Muscle of leg (tissue), 16 donors: ENCODE measurements at places on chromosomes 5 and 9.
A peak's percentile ranks its signal among the peaks of the same experiment; 100 is the strongest.

- no peak for DNase-seq
- H3K27me3 ChIP-seq = no peaks in the 10 kb centered on the region
- H3K4me1 ChIP-seq = no peaks in the 10 kb centered on the region
- no peaks in the 10 kb centered on the region for H3K36me3 ChIP-seq
These were observed 21.5 kb downstream of the TMC1 start for GRCh38 chr9:72542917-72543316.

- no peak overlapping the region for H3K27ac ChIP-seq
- no peaks in the 10 kb centered on the region for H3K36me3 ChIP-seq
- no peaks in the 10 kb centered on the region for H3K27me3 ChIP-seq
- peaks cover 4% of the 10 kb centered on the region for H3K4me1 ChIP-seq
- DNase-seq = no peak
- H3K4me3 ChIP-seq = no peak overlapping the region
These were observed 22.5 kb downstream of the PRUNE2 start for GRCh38 chr9:76883341-76883855.

GRCh38 chr5:39779831-39780230 lies 355.1 kb upstream of the DAB2 start:
- no peak overlapping the region for H3K27ac ChIP-seq
- no peaks in the 10 kb centered on the region for H3K36me3 ChIP-seq
- no peak overlapping the region for H3K4me3 ChIP-seq
- no peaks in the 10 kb centered on the region for H3K4me1 ChIP-seq
- no peak for DNase-seq
- H3K27me3 ChIP-seq = no peaks in the 10 kb centered on the region

- H3K4me3 ChIP-seq = no peak overlapping the region
- no peak overlapping the region for H3K27ac ChIP-seq
- no peaks in the 10 kb centered on the region for H3K4me1 ChIP-seq
- no peak for DNase-seq
- peaks cover 3% of the 10 kb centered on the region for H3K27me3 ChIP-seq
These were observed 4.5 kb downstream of the ANKRD55 start for GRCh38 chr5:56228631-56229030.

DNA sequence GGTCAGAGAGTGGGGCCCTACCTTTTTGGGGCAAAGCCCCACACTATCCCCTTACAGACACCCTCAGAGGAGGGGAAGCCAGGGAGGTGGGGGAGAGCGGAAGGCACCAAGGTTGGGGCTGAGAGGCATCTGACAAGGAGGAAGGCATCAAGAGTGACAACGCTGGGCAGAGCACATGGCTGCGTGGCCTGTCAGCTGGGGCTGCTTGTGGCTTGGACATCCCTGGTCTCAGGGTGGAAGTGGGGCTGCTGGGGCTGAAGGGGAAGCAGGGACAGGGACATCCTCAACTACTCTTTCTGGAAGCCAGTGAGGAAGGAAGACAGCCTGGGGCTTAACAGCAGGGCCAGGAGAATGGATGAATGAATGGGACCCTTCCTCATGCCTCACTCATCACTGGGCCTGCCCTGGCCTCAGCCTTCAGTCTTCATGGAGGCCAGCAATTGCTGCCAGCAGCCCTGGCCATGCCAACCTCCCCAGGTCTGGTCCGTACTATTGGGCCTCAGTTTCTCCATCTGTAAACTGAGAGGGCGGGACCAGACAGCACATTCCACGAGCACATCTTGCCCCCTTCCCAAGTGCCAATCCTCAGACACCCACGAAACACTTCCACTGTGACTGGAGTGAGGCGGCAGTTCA lies 993 bp upstream of the RALGDS start:
- peaks cover 70% of the 10 kb centered on the region for H3K4me1 ChIP-seq
- H3K4me3 ChIP-seq = no peak overlapping the region
- peaks cover 2% of the 10 kb centered on the region for H3K27me3 ChIP-seq
- no peak for DNase-seq
- peaks cover 2% of the 10 kb centered on the region for H3K36me3 ChIP-seq

- H3K36me3 ChIP-seq = peaks cover 2% of the 10 kb centered on the region
- H3K4me1 ChIP-seq = no peaks in the 10 kb centered on the region
- no peak for DNase-seq
- H3K4me3 ChIP-seq = no peak overlapping the region
- no peak overlapping the region for H3K27ac ChIP-seq
These were observed 43.8 kb downstream of the GCNT1 start for GRCh38 chr9:76502746-76503145.

DNA sequence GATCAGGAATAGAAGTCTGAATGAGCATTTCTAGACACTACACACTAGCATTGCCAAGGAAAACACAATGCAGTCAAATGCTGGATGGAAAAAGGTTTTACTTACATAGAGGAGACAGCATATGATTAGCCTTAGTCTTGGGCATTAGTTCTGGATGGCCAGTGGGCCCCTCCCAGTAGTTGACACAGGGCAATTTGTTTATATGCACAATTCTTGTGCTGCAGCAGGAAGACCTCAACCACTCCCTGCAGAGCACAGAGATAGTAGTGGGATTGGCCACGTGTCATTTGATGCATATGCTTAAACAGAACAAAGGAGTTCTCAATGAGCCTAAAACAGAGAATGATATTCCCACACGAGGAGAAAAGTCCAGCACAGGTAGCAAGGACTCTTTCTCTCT lies 1496.2 kb upstream of the CDH6 start:
- no peak for DNase-seq
- no peak overlapping the region for H3K4me3 ChIP-seq
- no peak overlapping the region for H3K27ac ChIP-seq
- no peaks in the 10 kb centered on the region for H3K4me1 ChIP-seq
- H3K36me3 ChIP-seq = no peaks in the 10 kb centered on the region

- H3K36me3 ChIP-seq = peaks cover 4% of the 10 kb centered on the region
- DNase-seq = no peak
- H3K27ac ChIP-seq = no peak overlapping the region
- no peaks in the 10 kb centered on the region for H3K27me3 ChIP-seq
- no peaks in the 10 kb centered on the region for H3K4me1 ChIP-seq
These were observed 101.8 kb downstream of the ZDHHC21 start for GRCh38 chr9:14591411-14591810.

DNA sequence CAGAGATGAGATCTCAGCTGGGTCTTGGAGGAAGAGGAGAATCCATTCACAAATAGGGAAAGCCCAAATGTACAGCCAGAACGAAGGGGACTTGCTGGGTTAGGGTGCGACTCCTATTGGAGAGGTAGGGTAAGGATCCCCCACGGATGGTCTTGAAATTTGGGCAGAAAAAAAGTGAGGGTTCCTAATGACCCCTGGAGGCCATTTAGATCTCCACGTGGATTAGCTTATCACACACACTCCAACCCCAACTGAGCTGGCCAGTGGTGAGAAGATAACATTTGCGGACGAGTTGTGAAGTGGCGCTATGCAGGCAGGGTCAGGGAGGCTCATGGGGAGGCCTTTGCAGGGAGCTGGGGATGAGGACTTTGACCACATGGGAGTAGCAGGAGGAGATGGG lies 86.0 kb downstream of the FSTL4 start:
- H3K36me3 ChIP-seq = no peaks in the 10 kb centered on the region
- no peak overlapping the region for H3K27ac ChIP-seq
- H3K4me3 ChIP-seq = no peak overlapping the region

- H3K27ac ChIP-seq = no peak overlapping the region
- no peaks in the 10 kb centered on the region for H3K4me1 ChIP-seq
- H3K27me3 ChIP-seq = no peaks in the 10 kb centered on the region
- peaks cover 3% of the 10 kb centered on the region for H3K36me3 ChIP-seq
These were observed 127.4 kb downstream of the AOPEP start for GRCh38 chr9:94853887-94854286.

- H3K27me3 ChIP-seq = peaks cover 42% of the 10 kb centered on the region
- H3K4me1 ChIP-seq = peaks cover 31% of the 10 kb centered on the region
- no peak overlapping the region for H3K27ac ChIP-seq
- H3K36me3 ChIP-seq = no peaks in the 10 kb centered on the region
These were observed 8.8 kb upstream of the BARX1 start for GRCh38 chr9:93963969-93964368.

DNA sequence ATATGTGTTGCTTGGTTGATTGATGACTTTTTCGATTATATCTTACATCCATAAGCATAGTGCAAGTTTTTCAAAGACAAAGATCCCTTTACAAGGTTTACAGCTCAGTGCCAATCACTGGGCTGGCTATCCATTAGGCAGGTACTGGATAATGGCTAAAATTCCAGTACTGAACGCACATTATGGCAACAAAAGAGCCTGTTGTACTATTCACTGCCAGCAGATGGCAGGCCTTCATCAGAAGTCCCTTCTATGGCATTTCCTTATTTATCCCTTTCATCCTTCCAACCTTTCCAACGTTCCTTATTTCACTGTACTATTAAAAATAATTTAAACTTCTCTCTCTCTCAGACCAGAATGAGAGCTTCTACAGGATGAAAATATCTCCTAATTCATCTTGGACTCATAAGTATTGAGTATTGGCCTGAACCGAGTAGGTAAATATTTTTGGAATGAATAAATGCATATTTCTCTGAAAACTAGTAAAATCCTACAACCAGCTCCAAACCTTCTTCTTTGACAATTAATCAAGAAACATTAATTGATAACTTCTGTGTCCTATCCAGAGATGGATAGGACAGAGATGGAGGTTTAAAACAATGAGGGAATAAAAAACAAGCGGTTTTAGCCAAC lies 6.7 kb upstream of the WNT8A start:
- H3K4me1 ChIP-seq = peaks cover 11% of the 10 kb centered on the region
- H3K27ac ChIP-seq = no peak overlapping the region
- no peak overlapping the region for H3K4me3 ChIP-seq
- no peaks in the 10 kb centered on the region for H3K27me3 ChIP-seq
- DNase-seq = peak; percentile 79

DNA sequence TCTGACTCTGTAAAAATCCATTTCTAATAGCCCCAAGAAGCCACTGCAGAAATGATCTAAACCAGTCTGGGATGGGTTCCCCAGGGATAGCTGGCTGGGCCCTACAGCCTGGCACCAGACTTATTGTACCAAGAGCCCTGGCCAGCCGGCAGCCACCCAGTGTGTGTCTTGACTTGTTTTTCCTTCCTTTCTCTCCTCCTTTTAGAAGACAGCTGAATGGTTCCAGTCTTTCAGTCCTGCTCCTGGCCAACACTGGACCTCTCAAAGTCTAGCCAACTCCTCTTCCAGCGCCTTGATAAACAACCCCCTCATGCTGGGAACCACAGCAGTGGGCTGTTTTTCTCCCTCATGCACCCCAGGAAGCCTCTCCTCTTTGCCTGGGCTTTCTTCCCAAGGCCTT lies 34.1 kb downstream of the ATOX1 start:
- no peak for DNase-seq
- H3K4me3 ChIP-seq = no peak overlapping the region
- H3K36me3 ChIP-seq = no peaks in the 10 kb centered on the region
- no peak overlapping the region for H3K27ac ChIP-seq
- H3K4me1 ChIP-seq = peaks cover 10% of the 10 kb centered on the region
- H3K27me3 ChIP-seq = no peaks in the 10 kb centered on the region

- H3K36me3 ChIP-seq = peaks cover 49% of the 10 kb centered on the region
- no peak overlapping the region for H3K4me3 ChIP-seq
- H3K4me1 ChIP-seq = no peaks in the 10 kb centered on the region
- DNase-seq = no peak
These were observed 38.1 kb downstream of the CNOT6 start for GRCh38 chr5:180532268-180532667.

DNA sequence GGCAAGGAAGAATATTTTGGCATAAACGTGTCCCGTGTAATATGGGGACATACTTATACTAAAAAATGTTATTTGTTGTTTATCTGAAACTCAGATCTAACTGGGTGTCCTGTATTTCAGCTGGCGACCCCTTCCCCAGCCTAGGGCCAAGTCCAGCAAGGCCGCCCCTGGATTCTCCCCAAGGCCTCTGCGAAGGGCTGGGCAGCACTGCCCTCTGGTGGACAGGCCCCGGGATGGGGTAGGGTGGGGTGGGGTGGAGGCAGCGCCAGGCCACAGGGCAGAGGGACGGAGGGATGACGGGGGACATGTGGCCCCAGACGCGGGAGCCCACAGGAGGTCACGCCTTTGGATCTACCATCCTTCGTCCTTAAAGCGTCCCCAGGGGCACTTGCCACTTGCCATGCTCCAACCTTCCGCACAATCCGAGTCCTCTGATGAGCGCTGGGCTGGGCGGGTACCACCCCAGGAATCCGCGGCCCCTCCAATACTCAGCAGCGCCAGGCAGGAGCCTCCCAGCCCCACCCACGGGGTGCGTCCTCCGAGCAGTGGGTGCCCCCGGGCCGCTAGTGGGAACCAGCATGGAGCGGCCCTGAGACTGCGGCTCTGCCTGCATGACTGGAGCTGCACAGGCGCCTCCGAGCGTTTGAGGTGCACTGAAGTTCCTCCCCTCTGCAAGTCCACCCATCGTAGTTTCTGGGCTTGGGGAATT lies 7.1 kb upstream of the AGPAT2 start:
- no peaks in the 10 kb centered on the region for H3K36me3 ChIP-seq
- H3K27me3 ChIP-seq = peaks cover 6% of the 10 kb centered on the region
- no peak overlapping the region for H3K4me3 ChIP-seq
- DNase-seq = no peak
- no peak overlapping the region for H3K27ac ChIP-seq

DNA sequence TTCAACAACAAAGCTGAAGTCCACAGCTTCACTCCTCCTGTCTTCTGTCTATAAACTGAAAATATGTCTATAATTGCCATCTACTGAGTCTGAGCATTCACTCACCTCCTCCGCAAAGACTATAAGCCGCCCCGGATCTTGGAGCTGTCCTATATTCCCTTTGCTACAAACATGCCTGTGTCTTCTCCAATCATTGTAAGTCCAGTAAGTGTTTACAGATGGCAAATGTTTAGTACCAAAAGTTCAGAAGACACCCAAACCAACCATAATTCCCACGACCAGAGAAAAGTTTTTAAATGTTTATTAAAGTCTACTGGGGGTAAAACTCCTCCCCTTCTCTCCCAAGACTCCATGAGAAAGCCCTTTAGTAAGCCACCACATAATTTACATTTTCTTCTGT lies 80.9 kb downstream of the EBF1 start:
- H3K4me1 ChIP-seq = peaks cover 16% of the 10 kb centered on the region
- peak overlapping the region; percentile 33 for H3K27ac ChIP-seq
- no peak overlapping the region for H3K4me3 ChIP-seq
- H3K36me3 ChIP-seq = no peaks in the 10 kb centered on the region

- H3K36me3 ChIP-seq = no peaks in the 10 kb centered on the region
- H3K27ac ChIP-seq = peak overlapping the region; percentile 59
- DNase-seq = peak; percentile 92
- H3K4me1 ChIP-seq = peaks cover 11% of the 10 kb centered on the region
These were observed 420.8 kb upstream of the GRAMD2B start for GRCh38 chr5:126002222-126002897.

DNA sequence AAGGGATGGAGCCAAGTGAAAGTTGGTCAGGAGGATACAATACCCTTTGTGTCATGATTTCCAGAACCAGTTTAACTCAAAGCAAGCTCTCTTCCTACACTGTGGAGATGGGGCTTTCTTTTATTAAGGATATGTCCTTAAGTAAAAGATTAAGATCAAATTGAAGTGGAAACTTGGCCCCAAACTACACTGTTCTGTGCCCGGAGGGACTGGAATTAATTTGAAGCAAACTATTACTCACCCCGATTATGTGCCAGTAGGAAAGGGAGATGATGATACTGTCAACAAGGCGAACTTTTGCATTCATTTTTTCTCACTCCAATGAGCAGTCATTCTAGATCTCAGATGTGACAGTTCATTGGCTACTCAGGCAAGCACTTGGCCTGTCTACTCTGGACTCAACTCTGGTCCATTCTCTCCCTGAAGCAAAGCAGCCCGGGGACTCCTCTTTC lies 186.7 kb downstream of the NTRK2 start:
- H3K27ac ChIP-seq = peak overlapping the region; percentile 92
- DNase-seq = peak; percentile 98
- peaks cover 23% of the 10 kb centered on the region for H3K4me1 ChIP-seq
- no peak overlapping the region for H3K4me3 ChIP-seq
- H3K27me3 ChIP-seq = no peaks in the 10 kb centered on the region
